ENCODE measurements at places on chromosomes 4 and X.

- DNase-seq = no peak
These were observed 157.4 kb downstream of the SPRY1 start for GRCh38 chr4:123553733-123554637.

DNA sequence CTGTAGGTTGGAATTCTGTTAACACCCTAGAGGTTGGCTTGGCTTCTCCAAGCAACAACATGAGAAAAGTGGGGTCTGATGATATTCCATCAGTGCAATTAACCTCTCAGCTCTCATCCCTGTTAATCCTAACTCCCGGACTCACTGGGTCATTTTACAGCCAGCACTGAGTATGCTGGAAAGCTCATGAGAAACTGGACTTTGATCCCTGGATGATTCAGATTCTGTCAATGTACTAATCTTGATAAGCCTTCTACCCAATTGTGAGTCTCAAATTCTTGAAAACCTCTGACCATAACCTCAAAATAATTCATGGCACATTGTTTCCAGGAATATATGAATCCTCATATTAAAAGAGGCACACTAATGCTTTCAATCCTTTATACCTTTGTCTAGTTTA is 244.3 kb upstream of the DCAF8L1 start:
- DNase-seq = no peak

- DNase-seq = no peak
These were observed 7.0 kb downstream of the TEX11 start for GRCh38 chrX:70901465-70901864.

- no peak for DNase-seq
These were observed 119.9 kb downstream of the FAM13A start for GRCh38 chr4:88937081-88937480.

DNA sequence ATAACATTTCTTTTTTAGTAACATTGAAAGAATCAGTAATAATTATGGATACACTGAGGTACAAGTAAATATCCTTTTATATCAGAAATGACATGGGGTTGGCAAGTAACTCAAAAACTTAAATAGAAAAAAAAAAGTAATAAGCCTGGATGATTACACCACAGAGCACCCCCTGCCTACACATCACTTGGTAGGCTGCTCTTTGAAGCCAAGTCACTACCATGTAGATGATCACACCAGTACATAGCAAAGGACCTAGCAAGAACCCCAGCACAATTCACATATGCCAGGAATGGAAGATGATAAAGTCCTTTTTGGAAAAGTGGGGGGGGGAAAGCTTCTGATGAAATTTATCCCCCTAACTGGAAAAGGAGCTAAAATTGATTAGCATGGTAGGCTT is 56.9 kb downstream of the METTL14 start:
- DNase-seq = no peak

GRCh38 chr4:15089979-15090378 is 87.7 kb downstream of the CPEB2 start:
- no peak for DNase-seq

DNA sequence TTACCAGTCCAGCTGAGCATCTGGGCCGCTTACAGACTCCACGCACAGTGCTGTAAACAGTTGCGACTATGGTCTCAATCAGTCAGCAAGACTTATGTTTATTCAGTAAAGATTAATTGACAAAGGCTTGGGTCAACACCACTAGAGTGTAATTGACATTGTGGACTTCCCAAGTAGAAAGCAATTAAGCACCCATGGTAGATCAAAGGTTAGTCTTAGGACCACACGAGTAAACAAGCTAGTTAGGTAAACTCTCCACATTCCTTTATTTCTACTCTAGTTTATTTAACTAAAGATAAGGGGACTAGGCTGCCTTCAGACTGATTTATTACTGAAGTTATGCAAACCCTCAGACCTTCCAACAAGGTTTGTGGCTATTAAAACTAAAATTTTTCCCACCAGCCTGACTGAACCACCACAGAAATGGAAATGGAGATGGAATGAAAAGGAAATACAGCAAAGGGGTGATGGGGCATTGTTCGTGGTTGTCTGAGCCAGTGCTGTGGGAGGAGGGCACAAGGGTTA is 44.2 kb downstream of the MTHFD2L start:
- no peak for DNase-seq

DNA sequence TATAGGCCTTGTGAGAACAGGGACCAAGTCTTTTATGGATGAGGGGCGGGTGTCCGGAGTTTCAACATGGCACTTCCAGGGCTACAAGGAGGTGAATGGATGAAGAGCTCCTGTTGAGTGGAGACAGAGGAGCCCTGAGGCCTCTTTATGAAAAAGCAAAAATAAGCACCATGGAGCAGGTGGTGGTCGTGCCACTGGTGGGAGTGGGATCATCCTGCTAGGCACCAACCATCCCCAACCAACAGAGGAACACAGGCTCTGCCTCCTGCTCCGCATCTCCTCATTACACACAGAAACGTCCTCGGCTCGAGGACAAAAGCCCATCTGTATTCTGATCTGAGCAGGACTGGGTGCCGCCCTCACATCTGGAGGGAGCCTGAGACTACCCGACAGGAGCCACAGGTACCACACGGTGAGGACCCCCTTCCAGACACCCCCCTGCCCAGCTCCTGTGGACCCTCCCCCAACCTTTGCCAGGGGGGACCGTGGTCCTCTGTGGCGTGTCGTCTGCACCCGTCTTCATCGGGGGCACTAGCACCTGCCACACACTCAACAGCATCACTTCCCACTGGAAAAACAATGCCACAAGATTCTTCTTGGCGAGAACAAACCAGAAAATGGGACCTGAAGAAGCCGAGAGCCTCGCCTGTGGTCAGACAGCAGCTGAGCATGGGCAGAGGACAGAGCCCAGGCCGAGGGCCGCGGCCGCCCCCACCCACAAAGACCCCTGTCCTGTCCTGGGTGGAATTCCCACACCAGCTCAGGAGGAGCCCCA is 3.9 kb upstream of the PDE6B start:
- DNase-seq = no peak

DNA sequence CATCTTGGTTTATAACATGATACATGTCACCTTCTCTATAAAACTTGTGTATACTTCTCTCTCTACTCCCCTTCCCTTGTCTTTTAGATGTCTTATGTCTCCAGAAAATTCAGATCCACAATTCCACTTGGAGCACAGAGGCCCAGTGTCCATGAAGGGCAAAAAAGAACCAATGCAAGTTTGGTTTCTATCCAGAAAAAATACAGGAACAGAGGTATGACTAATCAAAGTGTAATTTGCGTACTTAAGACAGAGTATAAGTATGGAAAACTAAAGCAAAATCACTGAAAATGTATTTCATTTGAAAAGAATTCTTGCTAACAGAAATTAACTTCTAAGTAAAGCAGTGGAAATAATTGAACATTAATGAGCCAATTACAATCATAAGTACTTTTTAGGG is 46.2 kb downstream of the GUCY1B1 start:
- DNase-seq = no peak

- no peak for DNase-seq
These were observed 312.7 kb upstream of the PPARGC1A start for GRCh38 chr4:24202579-24202978.

DNA sequence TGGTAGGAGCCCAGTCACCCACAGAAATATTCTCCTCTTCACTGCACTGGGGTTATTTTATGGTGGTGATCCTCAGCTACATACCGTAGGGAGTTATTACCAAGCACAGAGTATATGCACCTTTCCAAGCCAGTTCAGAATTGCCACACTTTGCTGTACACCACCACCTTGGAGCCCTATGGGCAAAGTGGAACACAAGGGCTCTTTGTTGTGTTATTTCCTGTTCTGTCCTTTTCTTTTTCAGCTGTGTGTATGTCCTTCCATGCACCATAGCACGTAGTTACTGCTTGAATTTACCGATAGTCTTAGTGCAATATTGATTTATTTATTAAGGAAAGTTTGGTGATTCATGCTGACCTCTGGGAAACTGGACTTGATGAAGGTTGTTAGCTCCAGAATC is 8.3 kb downstream of the RNF128 start:
- no peak for DNase-seq

- DNase-seq = no peak
These were observed 16.6 kb upstream of the UGT2B17 start for GRCh38 chr4:68592673-68593072.

GRCh38 chr4:75708218-75708691 is 16.1 kb upstream of the USO1 start:
- peak; percentile 34 for DNase-seq

DNA sequence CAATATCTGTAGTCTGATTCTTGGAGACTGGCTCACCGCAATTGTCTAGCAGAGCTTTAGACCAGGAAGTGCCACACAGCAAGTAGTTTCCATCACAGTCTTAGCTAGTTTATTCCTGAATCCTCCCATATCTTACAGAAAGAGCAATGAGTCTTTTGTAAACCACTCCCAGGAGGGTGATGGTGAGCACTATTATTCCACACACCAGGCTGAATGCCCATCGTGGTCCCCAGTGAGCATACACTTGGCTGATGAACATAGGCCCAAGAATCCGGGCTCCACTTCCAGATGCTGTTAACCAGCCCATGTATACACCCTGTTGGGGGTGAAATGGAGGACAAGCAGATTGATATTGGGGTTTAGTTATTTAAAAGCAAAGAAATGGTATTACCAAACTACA is 39.8 kb downstream of the PLK4 start:
- DNase-seq = no peak

DNA sequence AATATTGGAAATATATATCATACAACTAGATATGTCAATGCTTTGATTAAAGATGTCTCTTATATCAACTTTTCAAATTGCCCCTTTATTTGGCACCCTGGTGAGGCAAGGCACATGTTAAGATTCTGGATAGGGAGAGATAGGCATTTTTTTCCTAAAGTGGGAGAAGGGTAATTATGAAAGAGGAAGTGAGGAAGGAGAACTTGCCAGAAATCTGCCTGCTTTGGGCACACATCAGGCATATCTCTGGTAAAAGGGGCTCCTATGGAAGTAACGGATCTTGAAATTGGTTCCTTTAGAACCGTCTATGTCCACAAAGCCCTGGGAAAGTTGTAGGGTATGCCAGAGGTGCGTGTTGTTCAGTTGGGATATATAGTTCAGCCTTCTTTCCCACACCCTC is 5.7 kb downstream of the IL15 start:
- DNase-seq = no peak

- DNase-seq = no peak
These were observed 20.5 kb downstream of the RWDD4 start for GRCh38 chr4:183638436-183638835.
